ENCODE measurements at places on chromosomes 5 and 9. TPM values are rescaled to one million over a fixed set of nuclear protein-coding genes. Genes with fewer than 3 reads are reported as not detected.
A peak's percentile ranks its signal among the peaks of the same experiment; 100 is the strongest.

TRIP13 gene
- total RNA-seq = 6.2 TPM

DNA sequence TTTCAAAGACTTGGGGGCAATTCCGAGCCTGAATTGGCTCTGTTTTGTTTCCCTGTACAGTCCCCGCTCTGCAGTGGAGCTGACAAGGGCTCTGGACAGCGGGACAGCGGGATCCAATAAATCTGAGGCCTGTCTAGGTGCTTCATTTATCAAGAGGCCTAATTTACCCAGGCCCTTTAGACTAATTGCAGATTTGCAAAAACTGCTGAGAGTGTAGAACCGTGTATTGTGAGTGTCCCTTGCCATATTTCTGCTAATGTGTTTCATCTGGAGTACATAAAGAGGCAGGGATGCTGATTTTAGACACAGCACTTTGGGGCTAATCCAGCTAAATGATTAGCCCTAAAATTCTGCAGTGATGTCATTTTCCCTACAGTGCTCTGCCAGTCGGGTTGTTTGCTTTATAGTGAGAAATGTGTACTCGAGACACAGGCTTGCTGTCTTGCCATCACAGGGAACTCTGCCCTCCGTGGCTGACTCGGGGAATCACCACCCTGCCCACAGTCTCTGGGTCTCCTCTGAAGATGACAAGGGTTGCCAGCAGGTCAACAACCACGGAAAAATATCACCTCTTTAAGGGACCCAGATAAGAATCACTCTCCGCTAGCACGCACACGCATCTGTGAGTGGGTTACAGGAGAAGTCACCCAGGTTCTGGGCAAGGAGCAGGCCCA is 592.0 kb downstream of the BNC2 start:
- peak; percentile 75 for DNase-seq
- no peaks in the 10 kb centered on the region for H3K27me3 ChIP-seq
- no peaks in the 10 kb centered on the region for H3K36me3 ChIP-seq
- H3K27ac ChIP-seq = no peak overlapping the region
- no peak overlapping the region for H3K4me3 ChIP-seq
- no peaks in the 10 kb centered on the region for H3K4me1 ChIP-seq

GRCh38 chr5:125295405-125295872 is 549.0 kb upstream of the ZNF608 start:
- H3K36me3 ChIP-seq = no peaks in the 10 kb centered on the region
- no peaks in the 10 kb centered on the region for H3K4me1 ChIP-seq
- no peak overlapping the region for H3K4me3 ChIP-seq

GRCh38 chr5:53172630-53173029 is 63.1 kb upstream of the MOCS2 start:
- peaks cover 4% of the 10 kb centered on the region for H3K4me1 ChIP-seq
- DNase-seq = no peak
- H3K4me3 ChIP-seq = no peak overlapping the region
- no peak overlapping the region for H3K27ac ChIP-seq
- no peaks in the 10 kb centered on the region for H3K27me3 ChIP-seq

- H3K36me3 ChIP-seq = no peaks in the 10 kb centered on the region
- DNase-seq = peak; percentile 17
- H3K4me1 ChIP-seq = no peaks in the 10 kb centered on the region
Observed at GRCh38 chr5:40914835-40915234, 5.5 kb downstream of the C7 start.

DNA sequence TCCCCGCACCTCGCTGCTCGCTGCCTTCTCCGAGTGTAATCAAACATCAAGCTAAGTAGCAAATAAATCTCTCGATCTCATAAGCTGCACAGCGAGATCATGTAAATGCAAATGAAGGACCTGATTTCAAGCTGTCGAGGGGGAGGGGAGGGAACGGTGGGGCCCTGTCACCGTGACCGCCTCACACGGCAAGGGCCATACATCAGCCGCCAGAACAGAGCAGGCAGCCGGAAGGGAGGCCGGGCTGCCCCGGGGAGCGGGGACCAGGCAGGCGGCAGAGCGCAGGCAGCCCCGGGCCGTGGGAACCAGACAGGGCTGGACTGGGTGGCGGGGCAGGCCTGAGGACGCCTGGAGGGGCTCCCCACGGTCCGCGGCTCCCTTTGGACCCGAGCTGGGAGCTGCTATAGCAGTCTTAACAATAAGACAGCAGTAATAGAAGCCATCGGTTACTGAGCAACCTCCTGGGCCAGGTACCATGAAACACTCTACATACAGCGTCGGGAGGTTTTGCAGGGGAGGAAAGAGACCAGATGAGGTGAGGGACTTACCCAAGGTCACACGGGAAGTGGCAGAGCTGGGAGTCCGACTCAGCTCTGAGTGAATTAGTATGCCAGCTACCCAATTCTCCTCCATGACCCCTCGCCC is 76.8 kb downstream of the CFAP77 start:
- DNase-seq = no peak
- no peak overlapping the region for H3K27ac ChIP-seq
- no peaks in the 10 kb centered on the region for H3K36me3 ChIP-seq
- H3K4me3 ChIP-seq = no peak overlapping the region
- peaks cover 30% of the 10 kb centered on the region for H3K27me3 ChIP-seq
- H3K4me1 ChIP-seq = peaks cover 28% of the 10 kb centered on the region

Data from lung (tissue), 17 donors.